ENCODE measurements at places on chromosomes 4 and X. TPM values are rescaled to one million over a fixed set of nuclear protein-coding genes. Genes with fewer than 3 reads are reported as not detected.

Gene SLC49A3
- 11.4 TPM for total RNA-seq

Gene DCAF12L2
- total RNA-seq: 0.22 TPM

Gene NOX1
- total RNA-seq: not detected

Gene KIT
- 4.9 TPM for total RNA-seq

Gene MAGEA10
- not detected for total RNA-seq

Gene C1QTNF7
- 3.3 TPM for total RNA-seq

Gene SLC9A7
- total RNA-seq: 6.5 TPM

Gene EMCN
- 58.5 TPM for total RNA-seq

Gene TNMD
- 1.2 TPM for total RNA-seq

Gene NKX6-1
- not detected for total RNA-seq

Gene TMPRSS11A
- total RNA-seq: not detected

Measured in sciatic nerve (tissue), 2 donors.